ENCODE measurements at places on chromosomes 7 and 10.

DNA sequence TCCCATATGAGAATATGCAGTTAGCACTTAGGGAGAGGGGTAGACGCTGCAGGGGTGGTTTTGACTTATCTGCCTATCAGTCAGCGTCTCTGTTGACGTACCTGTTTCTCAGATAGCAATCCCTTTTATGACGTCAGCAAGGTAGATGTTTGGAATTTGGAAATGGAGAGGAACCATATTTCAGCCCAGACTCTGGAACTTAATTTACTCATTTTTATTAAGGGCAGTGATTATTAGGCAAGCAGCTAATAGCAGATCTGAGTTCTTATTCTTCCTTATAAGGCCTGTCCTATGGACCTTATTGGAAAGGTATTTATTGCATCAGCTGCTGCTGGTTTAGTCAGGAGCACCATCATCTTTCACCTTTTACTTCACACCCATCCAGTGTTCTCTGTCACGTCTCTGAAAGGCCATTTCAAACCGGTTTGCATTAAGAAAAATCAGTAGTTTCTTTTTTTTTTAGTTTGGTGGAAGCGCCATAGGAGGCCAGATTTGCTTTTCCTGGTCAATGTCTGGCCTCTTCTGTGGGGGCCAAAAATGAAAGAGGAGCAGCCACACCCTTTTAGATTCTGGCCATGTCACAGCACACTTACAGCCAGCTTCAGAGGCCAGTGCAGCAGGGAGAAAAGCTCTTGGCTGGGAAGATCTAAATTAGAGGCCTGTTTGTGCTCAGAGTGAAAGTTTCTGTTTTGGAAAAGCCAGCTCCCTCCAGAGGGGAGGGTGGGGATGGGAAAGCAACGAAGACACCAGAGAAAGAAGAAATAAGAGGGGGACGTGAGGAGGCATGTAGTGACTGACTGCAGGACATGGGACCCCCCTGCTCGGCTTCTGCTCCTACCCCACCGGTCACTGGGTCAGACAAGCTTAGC, 146.3 kb downstream of the TCF7L2 start:
- DNase-seq: no peak

DNA sequence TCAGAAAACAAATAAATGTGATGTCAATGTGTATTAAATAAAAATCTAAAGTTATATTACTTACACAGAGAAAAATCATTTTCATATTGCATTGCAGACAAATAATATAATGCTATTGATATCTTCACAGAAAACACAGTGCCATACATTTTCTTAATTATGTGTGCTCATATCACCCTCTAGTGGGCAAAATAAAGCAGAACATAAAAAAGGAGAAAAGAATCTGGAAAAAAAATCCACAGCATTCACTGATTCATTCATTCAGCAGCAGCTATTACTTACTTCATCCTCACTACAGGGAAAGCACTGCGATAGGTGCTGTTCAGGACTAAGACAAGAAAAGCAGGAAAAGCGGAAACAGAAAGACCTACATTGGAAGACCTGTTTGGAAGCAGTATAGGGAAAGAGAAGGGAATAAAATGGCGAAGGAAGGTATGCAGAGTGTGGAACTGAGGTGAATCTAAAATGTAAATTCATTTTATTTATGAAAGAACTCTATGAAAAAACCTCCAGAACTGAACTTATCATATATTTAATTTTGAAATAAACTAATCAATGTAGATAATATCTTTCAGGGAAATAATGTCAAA, 73.2 kb downstream of the POT1 start:
- no peak for DNase-seq

DNA sequence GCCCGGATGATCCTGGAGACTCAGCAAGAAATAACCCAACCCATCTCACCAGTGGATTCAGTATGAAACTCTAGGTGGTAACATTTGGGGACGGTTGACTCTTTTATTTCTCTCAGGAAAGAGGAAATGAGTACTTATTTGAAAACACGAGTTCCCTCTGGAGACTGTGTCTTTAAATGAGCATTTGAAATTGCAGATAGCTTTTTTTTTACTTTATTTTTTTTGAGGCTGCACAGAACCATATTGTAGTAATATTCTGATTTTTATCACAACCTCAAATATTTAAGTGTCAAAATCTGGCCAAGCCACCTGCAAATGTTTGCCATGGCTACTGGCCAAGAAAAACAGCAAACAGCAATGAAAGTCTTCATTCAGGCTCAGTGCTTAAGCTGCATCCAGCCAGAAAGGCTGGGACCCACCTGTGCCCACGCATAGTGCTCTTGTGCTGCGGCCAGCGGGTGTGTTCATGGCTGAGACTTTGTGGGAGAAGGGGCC, 160.8 kb downstream of the CREB5 start:
- no peak for DNase-seq

- no peak for DNase-seq
Observed at GRCh38 chr7:26787701-26788100, 76.7 kb downstream of the SKAP2 start.

DNA sequence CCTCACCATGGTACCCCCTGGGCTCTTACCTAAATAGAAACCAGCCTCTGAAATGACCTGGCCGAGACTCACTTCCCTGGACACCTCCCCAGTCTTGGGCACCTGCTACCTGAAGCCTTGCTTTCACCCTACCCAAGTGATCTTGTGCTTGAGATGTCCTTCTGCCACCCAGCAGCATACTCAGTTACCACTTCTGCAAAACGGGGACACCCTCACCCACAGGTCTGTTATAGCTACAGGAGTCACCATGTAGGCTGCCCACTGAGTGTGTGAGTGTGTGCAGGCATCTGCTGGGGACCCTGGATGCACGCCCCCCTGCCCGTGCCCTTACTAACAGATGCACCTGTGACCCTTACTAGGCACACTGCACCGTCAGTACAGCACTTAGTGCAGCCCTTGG, 94.8 kb upstream of the PPIF start:
- no peak for DNase-seq

- DNase-seq: no peak
Observed at GRCh38 chr10:35341521-35341920, 5.2 kb downstream of the CCNY start.

- DNase-seq: no peak
Observed at GRCh38 chr10:14661818-14662217, 112.9 kb downstream of the FAM107B start.

- no peak for DNase-seq
Observed at GRCh38 chr10:80579181-80579763, 41.6 kb downstream of the SH2D4B start.

DNA sequence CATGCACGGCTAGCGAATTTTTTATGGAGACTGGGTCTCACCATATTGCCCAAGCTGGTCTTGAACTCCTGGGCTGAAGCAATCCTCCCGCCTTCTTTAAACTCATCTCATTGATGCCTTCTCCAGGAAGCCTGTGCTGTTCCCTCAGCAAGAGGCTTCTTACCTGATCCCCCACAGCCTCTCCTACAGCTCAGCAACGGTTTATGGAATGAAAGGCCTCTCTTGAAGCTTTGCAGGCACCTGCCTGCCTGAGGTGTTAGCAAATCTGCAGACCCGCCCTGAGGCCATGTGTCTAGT, 468 bp upstream of the TRIM56 start:
- DNase-seq: no peak

- no peak for DNase-seq
Observed at GRCh38 chr7:56087445-56087844, 5.3 kb downstream of the PHKG1 start.

DNA sequence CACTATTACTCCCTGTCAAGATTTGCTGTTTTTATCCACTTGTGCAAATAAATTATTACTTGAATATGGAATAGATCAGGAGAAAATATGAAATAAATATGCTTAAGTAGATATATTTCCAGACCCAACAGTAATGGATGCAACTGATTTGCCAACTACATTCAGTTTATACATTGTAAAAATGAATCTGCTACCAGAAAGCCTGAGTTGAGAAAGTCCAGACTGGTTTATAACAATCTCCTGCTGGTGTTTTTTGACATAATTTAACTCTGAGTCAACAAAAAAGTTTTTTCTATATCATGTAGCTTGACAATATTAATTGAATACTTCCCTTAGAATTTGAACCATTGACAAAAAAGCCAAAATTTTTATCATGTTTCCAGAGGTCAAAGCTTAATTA, 265.8 kb upstream of the SEMA3D start:
- no peak for DNase-seq

GRCh38 chr10:130812381-130813148, 499.0 kb downstream of the TCERG1L start:
- DNase-seq: no peak

GRCh38 chr10:117126034-117126433, 12.0 kb downstream of the VAX1 start:
- no peak for DNase-seq

DNA sequence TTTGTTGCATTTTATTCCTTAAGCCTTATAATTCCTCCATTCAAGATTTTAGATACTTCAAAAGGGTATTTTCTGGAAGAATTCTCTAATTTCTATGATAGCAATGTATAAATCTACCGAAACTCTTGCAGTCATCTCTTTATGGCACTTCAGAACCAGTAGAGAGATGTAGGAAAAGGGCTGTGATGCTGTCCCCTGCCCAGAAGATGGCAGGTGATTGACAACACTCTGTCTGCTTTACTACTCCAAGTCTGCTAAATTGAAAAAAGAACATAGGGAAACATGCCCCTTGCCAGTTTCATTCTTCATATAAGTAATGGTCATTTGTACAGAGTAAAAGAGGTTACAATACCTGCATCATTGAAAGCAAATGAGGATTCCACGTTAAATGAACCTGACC, 5.1 kb downstream of the TCTN3 start:
- no peak for DNase-seq

GRCh38 chr10:68666280-68666760, 54.7 kb upstream of the CCAR1 start:
- no peak for DNase-seq

GRCh38 chr7:26630941-26631580, 233.3 kb downstream of the SKAP2 start:
- no peak for DNase-seq

GRCh38 chr7:102101926-102102325, 184.7 kb upstream of the SH2B2 start:
- DNase-seq: no peak
